Activated T-cell treated with anti-CD3 and anti-CD28 coated beads for 24 hours (primary cell): ENCODE measurements at places on chromosomes 3 and 15.
A peak's percentile ranks its signal among the peaks of the same experiment; 100 is the strongest.

GRCh38 chr15:85534031-85534430 lies 153.6 kb downstream of the AKAP13 start:
- no peak for DNase-seq

DNA sequence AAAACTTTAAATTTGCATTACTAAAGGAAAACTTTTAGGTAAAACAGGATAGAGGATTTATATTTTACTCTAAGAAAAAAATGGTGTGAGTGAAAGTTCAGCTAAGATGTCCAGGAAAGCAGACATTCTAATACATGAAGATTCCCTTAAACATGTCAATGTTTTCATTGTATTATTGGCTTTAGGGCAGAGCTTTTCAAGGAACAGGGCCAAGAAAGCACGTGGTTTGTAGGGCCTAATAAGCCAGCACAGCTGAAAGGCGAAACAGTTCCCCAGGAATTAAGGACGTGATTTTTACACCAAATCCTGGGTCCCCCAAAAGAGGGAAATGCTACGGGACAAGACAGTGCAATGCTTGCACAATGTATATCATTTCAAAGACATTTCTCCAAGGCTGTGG lies 48.6 kb upstream of the MKRN3 start:
- DNase-seq = no peak

GRCh38 chr3:53324105-53324504 lies 23.2 kb downstream of the DCP1A start:
- DNase-seq = no peak

- DNase-seq = no peak
These were observed 36.4 kb downstream of the ZMAT3 start for GRCh38 chr3:179035232-179035631.

DNA sequence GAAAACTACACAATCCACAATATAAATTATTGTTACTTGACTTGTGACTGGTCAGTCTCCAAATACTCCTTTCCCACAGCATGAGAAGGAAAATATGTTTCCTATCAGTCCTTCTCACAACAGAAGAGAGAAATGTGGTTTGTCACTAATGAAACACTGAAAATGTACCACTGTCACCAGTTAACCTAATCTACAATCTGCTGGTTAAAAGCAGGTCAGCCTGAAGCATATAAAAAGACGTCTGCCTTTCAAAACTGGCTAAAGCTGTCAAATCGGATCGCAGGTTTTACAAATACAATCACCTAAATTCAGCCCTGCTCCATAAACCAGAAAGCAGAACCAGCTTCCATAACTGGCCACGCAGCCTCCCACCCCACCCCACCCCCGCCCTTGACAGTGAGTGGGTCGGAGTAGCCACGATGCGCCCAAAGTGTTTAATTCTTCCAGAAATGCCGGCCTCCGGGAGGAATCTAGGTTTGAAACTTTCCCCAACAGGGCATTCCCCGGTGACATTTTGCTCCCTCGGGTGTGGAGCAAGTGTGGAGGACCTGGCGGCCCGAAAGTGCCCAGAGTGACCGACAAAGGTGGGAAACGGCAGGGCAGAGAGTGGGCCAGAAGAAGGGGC lies 682 bp downstream of the ETFA start:
- DNase-seq = peak; percentile 11

GRCh38 chr3:88408935-88409334 lies 259.2 kb downstream of the C3orf38 start:
- no peak for DNase-seq

- no peak for DNase-seq
These were observed 90.0 kb upstream of the BNIP2 start for GRCh38 chr15:59779110-59779509.

DNA sequence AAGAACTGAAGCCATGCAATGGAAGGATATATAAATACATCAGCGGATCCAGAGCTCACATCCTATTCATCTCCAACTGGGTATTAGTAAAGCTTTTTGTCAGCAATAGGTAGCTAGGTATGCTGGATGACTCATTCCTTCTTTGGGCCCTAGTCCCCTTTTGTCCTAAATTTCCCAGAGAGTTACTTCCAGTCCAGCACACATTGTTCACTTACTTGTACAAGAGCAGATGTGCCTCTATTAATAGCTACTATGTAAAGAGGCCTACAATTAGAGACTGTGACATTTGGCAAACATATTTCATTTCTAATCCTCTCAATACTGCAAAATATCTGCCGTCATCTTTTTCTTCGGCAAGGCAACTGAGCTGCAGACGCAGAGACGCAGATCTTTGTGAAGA lies 1.7 kb upstream of the SLC4A7 start:
- DNase-seq = no peak

GRCh38 chr15:63718590-63719035 lies 115.1 kb downstream of the HERC1 start:
- no peak for DNase-seq

DNA sequence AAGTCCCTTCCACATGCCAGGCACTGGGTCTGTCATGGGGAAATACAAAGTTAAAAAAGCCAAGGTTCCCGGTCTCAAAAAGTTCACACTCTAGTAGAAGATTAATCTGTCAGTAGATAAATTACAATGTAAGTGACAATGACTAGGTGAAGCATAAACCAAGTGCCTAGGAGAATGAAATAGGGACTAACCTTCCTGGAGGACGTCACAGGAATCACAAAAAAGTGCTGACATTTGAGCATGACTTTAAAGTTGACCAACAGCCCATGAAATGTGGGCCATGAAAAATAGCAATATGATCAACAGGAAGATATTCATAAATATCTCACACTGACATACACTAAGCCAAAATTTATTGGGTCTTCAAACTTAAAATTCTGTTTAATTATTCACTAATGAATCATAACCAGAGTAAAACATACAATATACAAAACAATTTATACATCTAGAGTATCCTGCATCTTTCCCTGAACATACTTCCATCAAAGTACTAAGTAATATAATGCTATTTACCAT lies 20.0 kb downstream of the COPS2 start:
- no peak for DNase-seq

- no peak for DNase-seq
These were observed 25.7 kb downstream of the RPLP1 start for GRCh38 chr15:69478259-69478781.

GRCh38 chr3:169600732-169601131 lies 62.8 kb downstream of the MECOM start:
- no peak for DNase-seq

- no peak for DNase-seq
These were observed 224.0 kb downstream of the GREM1 start for GRCh38 chr15:32941823-32942222.

GRCh38 chr3:150022381-150023238 lies 51.9 kb upstream of the PFN2 start:
- no peak for DNase-seq

DNA sequence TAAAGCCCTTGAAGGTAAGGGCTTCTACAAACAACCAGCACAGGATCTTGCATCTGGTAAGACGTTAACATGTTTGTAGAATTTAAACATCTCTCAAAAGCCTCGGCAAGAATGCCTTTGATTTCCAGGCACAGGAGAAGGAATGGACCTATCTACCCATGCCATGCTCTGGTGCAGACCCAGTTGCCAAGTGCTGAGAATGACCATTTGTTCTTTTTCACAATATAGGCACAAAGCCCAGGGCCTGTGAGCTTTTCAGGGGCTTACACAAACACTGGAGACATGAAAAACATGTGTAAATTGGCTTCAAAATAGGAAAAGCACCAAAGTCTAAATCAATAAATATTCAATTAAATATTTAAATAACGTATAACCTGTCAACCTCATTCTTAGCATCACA lies 266.9 kb upstream of the TTC14 start:
- no peak for DNase-seq

GRCh38 chr3:112627419-112627818 lies 13.5 kb downstream of the CCDC80 start:
- no peak for DNase-seq

DNA sequence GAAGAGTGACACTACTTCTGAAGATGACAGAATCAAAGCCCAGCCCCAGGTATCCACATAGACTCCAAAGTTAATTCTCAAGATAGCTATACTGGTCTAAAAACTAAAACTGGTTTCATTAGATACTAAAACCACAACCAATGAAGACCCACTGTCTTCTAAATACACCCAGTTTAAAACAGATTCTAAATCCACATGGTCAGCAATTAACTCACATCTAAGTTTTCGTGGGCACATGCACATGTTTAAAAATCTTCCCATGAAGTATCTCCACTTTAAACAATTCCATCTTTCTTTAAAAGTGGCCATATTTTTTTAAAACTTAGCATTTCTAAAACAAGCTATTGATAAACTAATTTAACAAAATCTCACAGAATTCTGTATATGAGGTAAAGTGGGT lies 63.1 kb downstream of the GPR160 start:
- DNase-seq = no peak
